ENCODE measurements at places on chromosomes 3 and 15. TPM values are rescaled to one million over a fixed set of nuclear protein-coding genes. Genes with fewer than 3 reads are reported as not detected.

The VGLL3 gene
- total RNA-seq = 6.3 TPM

The TTLL13 gene
- not detected for total RNA-seq

The CHCHD4 gene
- total RNA-seq = 35.0 TPM

The IL12A gene
- total RNA-seq = 1.3 TPM

The CADPS gene
- total RNA-seq = not detected

The LINGO1 gene
- not detected for total RNA-seq

The TPRA1 gene
- total RNA-seq = 57.2 TPM

The RNU5B-1 gene
- not detected for total RNA-seq

The EIF2A gene
- total RNA-seq = 112 TPM

The PCSK6 gene
- total RNA-seq = 29.8 TPM

The ZNF860 gene
- 11.7 TPM for total RNA-seq

The WDR48 gene
- total RNA-seq = 26.0 TPM

The ANKRD34C gene
- total RNA-seq = not detected

The ASB14 gene
- not detected for total RNA-seq

The ACAN gene
- not detected for total RNA-seq

The ACTC1 gene
- total RNA-seq = not detected

The LIPC gene
- total RNA-seq = not detected

The GPR15 gene
- not detected for total RNA-seq

The GALNT15 gene
- 10.2 TPM for total RNA-seq

The ALS2CL gene
- total RNA-seq = 93.6 TPM

The MAGEF1 gene
- total RNA-seq = 41.2 TPM

The DOCK3 gene
- 0.34 TPM for total RNA-seq

The CLRN1 gene
- total RNA-seq = not detected

The SUCNR1 gene
- total RNA-seq = not detected

The ACKR2 gene
- 0.61 TPM for total RNA-seq

The MYRIP gene
- 0.19 TPM for total RNA-seq

The CLDN18 gene
- not detected for total RNA-seq

The SLC51B gene
- total RNA-seq = not detected

The PDCD7 gene
- total RNA-seq = 26.3 TPM

The LSMEM2 gene
- total RNA-seq = not detected

The ERC2 gene
- 0.44 TPM for total RNA-seq

The THBS1 gene
- 393 TPM for total RNA-seq

The PCLAF gene
- 8.6 TPM for total RNA-seq

The ANKDD1A gene
- total RNA-seq = 0.16 TPM

The CTXN2 gene
- not detected for total RNA-seq

The FBXL2 gene
- total RNA-seq = 9.6 TPM

The ADCY5 gene
- total RNA-seq = not detected

The GPR156 gene
- total RNA-seq = 1.0 TPM
